ENCODE measurements at places on chromosomes 1 and 21. TPM values are rescaled to one million over a fixed set of nuclear protein-coding genes. Genes with fewer than 3 reads are reported as not detected.
A peak's percentile ranks its signal among the peaks of the same experiment; 100 is the strongest.

DNA sequence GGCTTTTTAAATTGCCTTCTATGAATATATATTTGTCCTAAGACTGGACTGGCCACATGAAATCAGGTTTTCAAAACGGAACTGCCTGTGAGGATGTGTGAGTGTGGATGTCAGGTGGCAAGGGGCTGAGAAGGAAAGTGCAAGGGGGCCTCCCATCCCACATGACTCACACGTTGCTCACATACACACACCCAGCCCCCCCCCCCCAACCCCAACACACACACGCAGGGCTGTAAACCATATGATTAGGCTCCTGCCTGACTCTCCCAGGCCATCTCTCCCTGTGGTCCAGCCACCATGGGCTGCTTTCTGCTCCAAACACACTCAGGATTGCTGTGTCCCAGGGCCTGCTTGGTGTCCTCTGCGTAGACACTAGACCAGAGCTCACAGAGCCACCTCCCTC lies 22.4 kb downstream of the DEGS1 start:
- peak; percentile 58 for DNase-seq

DNA sequence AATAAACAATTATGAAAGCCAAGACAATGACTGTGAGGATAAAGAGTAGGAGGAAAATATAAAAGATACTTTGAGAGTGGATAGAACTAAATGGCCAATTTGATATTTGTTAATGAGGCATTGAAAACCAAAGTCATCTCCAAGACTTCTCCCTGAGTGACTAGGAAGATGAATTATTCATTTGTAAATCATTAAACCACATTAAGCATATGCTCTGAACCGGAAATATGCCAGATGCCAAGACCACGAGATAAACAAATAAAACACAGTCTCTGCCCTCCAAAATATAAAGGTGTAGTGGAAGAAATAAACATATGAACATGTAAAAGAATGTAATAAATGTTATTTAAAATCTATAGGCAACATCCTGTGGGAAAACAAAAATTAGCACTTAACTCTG lies 78.8 kb downstream of the MRPL39 start:
- DNase-seq = no peak

- no peak for DNase-seq
These were observed 86.7 kb upstream of the MARK1 start for GRCh38 chr1:220441211-220441610.

DNA sequence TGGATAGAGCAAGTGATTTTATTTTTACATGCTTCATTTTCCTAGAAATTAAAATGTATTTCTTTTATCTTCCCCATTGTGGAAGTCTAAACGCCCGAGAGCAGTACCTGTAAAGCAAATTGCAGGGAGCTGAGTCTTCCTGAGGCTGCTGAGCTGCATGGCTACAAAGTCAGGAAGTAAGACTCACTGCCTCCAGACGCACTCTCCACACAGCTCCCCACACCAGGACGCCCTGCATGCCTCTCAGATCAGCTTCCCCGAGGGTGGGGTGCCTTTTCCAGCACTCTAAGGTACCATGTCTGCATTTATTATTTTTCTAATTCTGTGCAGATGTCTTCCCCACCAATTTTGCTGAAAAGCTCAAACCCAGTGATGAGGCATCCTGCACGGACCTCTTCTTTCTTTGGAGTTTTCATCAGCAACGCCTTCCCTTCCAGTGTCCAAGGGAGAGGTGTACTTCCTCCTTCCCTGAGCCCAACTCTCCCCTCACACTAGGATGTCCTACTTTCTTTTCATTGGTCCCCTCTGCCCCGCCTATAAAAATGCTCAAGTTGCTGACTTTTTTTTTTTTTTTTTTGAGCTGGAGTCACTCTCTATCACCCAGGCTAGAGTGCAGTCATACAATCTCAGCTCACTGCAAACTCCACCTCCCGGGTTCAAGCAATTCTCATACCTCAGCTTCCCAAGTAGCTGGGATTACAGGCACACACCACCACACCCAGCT lies 114.7 kb downstream of the PCNX2 start:
- DNase-seq = no peak

DNA sequence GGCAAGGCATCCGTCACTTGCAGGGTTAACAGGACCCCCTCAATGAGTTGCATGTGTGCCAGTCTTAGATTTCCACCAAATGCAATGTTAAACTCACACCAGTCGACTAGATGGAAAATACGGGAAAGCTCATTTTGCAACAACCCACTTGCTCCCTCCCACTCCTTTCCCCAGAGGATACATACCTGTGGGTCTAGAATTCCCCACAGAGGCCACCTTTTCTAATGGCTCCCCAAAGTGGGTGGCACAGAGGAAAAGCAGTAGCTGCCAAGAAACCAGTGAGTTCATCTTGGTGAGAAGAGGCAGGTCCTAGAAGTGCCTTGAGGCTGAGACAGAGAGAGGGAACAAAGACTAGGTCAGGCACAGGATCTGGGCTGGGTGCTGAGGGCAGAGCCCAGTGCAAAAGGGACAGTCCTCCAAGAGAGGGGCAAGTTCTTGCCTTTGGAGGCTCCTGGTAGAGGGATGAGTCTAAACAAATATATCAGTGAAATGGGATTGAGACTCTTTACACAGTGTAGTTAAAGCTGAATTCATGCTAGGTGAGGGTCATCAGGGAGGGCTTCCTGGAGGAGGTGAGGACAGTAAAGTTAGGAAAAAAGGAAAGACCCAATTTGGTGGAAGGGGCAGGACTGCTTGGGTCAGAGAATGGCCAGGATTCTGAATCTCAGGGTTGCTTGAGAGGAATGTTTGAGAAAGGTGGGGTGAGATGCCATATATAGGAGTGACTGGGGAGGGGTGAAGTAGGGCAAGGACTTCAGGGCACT lies 3.5 kb downstream of the KISS1 start:
- no peak for DNase-seq

DNA sequence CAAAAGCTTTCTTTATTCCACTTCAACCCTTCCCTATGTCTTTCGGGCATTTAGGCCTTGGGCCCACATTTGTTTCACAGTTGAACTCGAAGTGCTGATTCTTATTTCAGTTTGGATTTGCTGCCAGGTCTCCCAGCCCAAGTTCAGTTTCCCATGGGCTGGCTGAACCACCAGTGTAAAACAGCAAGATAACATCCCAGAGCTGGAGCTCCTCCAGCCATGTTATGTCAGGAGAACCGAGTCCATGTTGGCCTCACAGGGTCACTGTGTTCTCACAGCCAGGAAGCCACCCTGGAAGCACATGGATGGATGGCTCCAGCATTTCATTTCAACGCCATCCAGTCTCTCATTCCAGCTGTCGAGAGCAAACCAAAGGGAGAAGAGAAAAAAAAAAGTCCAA lies 45.2 kb upstream of the RXRG start:
- DNase-seq = no peak

- no peak for DNase-seq
These were observed 69.2 kb upstream of the WLS start for GRCh38 chr1:68301471-68302001.

DNA sequence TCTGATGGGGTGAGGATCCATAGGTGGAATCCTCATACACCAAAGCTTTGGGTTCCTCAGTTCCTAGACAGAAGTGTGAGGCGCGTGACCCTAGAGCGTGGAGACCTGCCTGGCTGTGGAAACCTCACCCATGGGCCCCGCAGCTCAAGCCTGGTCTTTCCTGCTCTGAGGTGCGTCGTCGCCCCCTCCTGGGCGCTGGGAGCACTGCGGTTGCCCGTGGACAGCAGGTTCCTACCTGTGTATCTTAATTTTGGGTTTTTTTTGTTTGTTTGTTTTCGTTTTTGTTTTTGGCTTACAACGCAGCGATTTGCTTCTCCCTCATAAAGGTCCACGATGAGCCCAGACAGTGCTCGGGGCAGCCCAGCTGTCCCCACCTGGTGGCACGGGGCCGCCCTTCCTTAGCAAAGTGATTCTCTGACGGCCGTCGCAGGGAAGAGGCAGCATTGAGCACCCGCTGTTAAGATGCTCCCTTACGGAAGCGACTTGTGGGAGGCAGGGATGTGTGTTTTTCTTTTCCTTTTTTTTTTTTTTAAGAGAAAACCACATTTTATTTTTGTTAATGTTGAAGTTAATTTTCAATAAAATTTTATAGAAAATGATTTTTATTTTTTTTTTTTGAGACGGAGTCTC lies 36.5 kb upstream of the TRAPPC10 start:
- DNase-seq = peak; percentile 40

Gene TMEM269
- total RNA-seq = not detected

Gene LORICRIN
- total RNA-seq = not detected

Gene KCNQ4
- 0.06 TPM for total RNA-seq

Measured in HFFc6 (cell line).